ENCODE measurements at places on chromosomes 7 and 10. TPM values are rescaled to one million over a fixed set of nuclear protein-coding genes. Genes with fewer than 3 reads are reported as not detected.

- peak; percentile 45 for DNase-seq
Measured at GRCh38 chr10:84540022-84540616, 211.7 kb downstream of the CCSER2 start.

- DNase-seq, result no peak
Measured at GRCh38 chr7:924541-925231, 29.8 kb downstream of the ADAP1 start.

DNA sequence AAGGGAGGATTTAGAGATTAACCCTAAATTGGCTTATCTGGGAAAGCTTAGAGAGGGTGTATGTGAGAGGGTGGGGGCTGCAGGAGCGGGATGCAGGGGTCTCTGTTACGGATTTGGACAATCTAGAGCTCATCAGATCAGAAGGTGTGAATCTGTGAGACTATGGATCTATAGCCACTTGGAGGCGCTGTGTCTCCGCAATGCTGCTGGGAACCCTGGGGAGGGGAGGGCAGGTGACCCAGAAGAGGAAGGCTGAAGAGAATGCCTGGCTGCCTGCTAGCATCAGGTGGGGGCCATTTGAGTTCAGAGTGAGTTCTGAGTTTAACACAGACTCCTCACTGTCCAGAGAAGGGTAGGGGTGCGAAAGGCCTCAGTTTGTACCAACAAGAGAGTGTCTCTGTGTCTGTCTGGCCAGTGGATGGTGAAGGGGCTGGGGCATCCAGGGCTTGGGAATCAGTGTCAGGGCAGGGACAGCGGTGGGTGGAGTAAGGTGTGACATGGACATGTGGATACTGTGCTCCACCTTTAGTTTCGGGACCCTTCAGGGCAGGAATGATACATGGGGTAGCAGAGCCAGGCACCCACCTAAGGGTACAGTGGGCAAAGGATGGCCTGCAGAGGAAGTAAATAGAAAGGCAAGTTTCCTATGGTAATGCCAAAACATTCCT, 187.3 kb upstream of the PRSS58 start:
- no peak for DNase-seq

GRCh38 chr7:19066170-19066569, 51.3 kb downstream of the TWIST1 start:
- no peak for DNase-seq

- no peak for DNase-seq
Measured at GRCh38 chr7:78039790-78040776, 241.5 kb downstream of the PHTF2 start.

- DNase-seq, result no peak
Measured at GRCh38 chr7:95646350-95646749, 50.0 kb upstream of the PDK4 start.

DNA sequence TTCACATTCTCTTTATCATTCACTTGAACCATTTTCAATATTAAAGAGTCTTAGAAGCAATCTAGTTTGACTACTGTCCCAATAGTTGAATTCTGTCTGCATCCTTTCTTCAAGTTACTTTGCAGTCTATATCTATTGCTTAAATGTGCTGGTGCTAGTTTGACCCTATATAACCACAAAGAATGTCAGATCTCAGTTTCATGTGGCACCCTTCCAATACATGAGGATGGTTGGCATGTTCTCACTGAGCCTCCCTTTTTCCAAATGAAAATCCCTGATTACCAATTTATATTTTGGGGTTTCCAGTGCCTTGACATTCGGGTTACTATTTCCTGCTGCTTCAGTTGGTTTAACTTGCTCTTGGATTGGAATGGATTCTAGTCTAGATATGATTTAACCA, 292.7 kb downstream of the EXOC4 start:
- DNase-seq, result no peak

DNA sequence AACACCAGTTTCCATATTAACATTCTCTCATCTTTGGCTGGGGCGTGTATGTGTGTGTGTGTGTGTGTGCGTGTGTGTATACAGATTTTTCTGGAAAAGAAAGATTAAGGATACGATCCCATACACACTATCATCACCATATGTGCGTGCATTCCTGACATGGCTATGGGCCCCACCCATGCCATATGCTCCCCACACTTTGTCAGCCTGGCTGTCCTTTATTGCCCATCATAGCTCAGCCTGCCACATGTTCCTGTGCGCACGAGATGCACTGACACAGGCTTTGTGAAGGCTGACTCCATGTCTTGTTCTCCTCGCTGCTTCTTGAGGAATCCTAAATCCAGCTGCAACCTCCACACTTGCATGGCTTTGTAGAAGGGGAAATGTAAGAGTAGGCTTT, 984.1 kb downstream of the LRMDA start:
- no peak for DNase-seq

DNA sequence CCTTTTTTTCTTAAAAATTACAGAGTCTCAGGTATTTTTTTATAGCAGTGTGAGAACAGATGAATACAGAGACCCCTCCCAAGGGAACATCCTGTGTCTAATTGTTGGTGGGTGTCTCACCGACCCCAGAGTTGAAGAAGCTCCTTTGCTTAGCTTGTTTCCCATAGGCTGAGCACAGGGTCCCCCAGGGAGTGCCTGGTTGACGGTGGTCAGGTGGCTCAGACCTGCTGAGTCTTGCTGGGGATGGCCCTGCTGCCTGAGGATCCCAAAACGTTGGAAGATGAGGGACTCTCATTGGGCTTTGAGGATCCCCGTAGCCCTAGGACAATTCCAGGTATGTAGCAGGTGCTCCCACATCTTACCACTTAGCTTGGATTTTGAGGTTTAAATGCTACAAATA, 19.5 kb downstream of the SCART1 start:
- DNase-seq, result no peak

GRCh38 chr10:85448716-85449115, 917.9 kb downstream of the GRID1 start:
- no peak for DNase-seq

DNA sequence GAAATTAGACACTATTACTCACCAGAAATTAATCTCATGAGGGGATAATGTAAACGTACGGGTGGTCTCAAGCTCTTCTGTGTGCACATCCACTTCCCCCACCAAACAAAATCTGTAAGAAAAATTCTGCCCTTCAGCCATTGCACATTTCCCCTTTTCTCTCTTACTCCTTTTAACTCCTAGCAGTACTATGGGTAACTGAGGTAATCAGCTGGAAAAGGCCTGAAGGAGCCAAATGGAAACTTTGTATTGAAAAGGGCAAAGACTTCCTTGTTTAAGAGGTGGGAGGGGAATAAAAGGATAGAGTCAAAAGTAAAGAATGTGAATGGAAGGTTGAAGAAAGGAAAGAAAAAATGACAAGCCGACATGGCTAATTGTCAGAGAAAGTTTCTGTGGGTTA, 273.8 kb downstream of the RNLS start:
- no peak for DNase-seq

DNA sequence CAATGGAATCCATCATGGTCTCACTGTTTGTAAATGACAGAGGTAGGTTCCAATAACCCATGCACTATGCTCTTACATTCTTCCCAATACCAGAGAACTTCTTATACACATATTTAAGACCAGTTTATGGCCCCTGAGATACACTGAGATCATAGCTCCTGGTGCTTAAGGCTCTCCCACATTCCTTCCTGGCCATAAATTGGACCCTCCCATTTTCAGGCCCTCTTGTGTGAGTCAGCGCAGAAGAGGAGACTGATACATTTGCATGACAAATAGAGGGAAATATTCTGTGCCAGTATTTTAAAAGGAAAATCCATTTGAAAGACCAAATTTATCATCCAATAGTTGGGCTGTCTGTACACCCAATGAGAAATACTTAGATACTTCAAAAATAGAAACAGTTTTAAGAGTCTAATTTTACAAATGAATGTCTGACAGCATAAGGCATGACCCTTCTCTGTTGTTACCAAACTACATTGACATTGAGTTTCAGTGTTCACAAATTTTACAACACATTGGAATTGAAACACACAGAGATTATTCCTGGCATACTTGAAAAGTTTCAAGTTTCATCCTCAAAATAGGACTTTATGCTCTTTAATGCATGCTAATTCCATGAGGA, 35.3 kb downstream of the SLC16A9 start:
- DNase-seq, result peak; percentile 18

DNA sequence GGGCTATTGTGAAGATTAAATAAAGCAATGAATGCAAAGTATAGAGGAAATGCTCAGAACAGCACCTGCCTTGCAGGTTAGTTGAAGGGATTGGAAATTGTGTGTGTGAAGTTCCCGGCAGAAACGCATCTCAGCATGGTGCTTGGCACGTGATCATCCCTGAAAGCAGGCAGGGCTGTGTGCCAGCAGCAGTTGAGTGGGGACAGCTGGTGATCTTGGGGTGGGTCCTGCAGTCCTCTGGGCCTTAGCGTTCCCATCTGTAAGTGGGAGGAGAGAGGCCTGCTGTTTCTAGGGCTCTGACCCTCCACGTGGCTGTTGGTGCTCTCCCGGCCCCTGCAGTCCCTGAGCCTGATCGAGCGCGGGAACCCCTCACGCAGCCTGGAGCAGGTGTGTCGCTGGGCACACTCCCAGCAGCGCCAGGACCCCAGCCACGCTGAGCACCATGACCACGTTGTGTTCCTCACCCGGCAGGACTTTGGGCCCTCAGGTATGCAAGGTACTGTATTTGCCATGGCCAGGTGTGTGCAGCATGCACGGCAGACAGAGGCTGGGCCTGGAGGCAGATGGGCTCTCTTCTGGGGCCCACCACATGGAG, 55.3 kb downstream of the TBATA start:
- no peak for DNase-seq

- no peak for DNase-seq
Measured at GRCh38 chr7:83643012-83643411, 5.9 kb downstream of the SEMA3E start.

- no peak for DNase-seq
Measured at GRCh38 chr7:25565949-25566348, 337.7 kb upstream of the NPVF start.

GRCh38 chr7:149750122-149750845, 23.1 kb downstream of the ZNF467 start:
- DNase-seq, result no peak

DNA sequence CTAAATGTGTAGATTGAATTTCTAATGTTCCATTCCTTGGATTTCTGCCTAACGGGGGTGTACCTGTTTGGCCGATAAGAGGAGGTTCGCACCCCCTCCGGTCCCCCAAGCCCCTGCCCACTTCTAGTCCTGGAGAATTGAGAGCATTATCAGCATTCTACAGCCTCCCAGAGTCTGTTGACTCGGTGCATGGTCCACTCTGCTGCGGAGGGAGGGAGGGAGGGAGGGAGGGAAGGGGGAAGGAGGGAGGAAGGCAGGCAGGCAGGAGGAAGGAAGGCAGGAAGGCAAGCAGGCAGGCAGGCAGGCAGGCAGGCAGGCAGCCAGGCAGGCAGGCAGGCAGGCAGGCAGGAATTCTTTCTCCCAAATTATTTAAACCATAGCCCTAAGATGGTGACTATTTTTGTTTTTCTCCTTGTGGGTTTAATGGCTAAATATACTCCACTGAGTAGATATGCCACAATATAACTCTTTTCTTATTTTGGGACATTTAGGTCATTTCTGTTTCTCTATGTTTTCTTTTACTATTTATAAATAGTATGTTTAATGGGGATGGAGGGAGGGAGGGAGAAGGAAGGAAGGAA, 69.5 kb upstream of the CHST15 start:
- no peak for DNase-seq

DNA sequence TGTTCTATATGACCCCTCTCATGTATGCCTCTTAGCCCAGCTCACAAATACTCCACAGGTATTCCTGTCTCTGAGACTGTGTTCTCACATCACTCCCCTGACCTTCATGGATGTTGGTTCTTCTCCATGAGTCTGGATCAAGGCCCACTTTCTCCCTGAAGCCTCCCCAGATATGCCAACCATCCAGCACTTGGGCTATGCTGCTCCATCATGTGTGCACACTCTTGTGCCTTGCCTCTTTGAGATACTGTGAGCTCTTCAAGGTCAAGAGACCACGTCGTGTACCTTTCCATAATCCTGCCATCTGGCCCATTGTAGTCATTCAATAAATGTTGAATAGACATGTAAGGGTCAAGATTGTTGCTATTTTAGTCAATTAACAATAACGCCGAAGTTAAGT, 30.1 kb upstream of the TM9SF3 start:
- no peak for DNase-seq

DNA sequence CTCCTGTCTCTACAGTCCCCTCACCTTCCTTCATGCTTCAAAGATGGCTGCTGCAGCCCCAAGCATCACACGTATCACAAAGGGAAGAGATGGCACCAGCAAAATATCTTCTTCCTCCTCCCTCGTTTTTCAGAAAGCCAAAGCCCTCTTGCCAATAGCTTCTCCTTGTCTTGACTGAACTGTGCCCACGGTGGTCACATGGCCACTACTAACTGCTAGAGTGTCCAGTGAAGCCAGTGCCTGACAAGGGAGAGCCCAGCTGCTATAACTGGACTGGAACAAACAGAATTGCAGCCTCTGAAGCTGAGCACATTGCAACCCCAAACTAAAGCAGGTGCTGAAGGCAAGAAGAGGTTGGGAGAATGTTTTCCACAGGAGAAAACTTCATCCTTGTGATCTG, 120.8 kb upstream of the RET start:
- DNase-seq, result no peak

GRCh38 chr10:12218991-12219390, 23.0 kb downstream of the CDC123 start:
- DNase-seq, result no peak

DNA sequence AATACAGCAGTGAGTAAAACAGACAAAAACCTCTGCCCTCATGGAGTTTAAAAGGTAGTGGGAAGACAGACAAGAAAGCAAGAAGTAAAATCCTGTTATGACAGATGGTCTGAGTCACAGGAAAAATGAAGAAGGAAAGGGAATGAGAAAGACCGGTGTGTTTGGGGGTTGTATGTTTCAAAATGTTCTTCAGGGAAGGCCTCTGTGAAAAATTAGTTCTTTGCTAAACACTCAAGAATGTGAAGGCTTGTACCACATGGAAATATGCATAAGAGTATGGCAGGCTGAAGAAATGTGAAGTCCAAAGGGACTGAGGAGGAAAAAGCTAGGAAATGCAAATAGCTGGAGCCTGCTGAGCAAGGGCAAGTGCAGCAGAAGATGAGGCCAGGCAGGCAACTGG, 315.9 kb upstream of the SEMA3A start:
- peak; percentile 12 for DNase-seq

DNA sequence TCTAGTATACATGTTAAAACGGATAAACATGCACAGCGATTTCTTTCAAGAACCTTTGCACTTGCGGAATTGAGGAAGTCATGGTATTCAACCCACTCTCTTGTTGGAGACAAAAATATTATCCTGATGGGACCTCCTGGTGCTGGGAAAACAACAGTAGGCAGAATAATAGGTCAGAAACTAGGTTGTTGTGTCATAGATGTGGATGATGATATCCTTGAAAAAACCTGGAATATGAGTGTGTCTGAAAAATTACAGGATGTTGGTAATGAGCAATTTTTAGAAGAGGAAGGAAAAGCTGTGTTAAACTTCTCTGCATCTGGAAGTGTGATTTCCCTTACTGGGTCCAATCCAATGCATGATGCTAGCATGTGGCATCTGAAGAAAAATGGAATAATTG, 6.9 kb downstream of the THNSL1 start:
- DNase-seq, result no peak

The TAS2R3 gene
- 0.29 TPM for total RNA-seq

The RET gene
- 0.27 TPM for total RNA-seq

The TMEM225B gene
- total RNA-seq, result not detected

The GSAP gene
- total RNA-seq, result 4.3 TPM

The PDE6C gene
- total RNA-seq, result not detected

The RELN gene
- total RNA-seq, result 4.4 TPM

The SH2D4B gene
- total RNA-seq, result not detected

The TFPI2 gene
- 33.7 TPM for total RNA-seq

The POLR2J2 gene
- 1.2 TPM for total RNA-seq

The SMKR1 gene
- total RNA-seq, result not detected

The NPFFR1 gene
- 0.04 TPM for total RNA-seq

All from kidney epithelial cell (primary cell).